Neuronal stem cell (in vitro differentiated cells): ENCODE measurements at places on chromosomes 16 and 17.
A peak's percentile ranks its signal among the peaks of the same experiment; 100 is the strongest.

DNA sequence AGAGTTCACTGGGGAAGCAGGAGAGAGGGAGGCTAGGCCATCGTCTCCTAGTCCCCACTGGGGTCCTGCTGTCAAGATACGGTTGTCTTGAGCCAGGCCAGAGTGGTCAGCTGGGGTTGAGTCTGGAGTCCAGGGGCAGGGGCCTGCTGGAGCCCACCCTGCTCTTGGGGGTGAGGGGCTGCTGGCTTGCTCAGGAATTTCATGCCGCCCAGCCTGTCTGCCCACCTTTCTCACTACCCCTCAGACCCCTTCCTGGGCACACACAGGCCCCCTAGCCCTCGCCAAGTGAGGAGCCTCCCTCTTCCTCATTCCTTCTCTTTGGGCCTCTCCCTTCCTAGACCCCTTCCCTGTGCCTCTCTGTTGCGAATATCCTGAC is 1.3 kb downstream of the TRAF7 start:
- no peak for DNase-seq

GRCh38 chr17:39716879-39717536 is 13.3 kb downstream of the MIEN1 start:
- no peak for DNase-seq

GRCh38 chr17:77832180-77832560 is 126.3 kb upstream of the TNRC6C start:
- DNase-seq = no peak

DNA sequence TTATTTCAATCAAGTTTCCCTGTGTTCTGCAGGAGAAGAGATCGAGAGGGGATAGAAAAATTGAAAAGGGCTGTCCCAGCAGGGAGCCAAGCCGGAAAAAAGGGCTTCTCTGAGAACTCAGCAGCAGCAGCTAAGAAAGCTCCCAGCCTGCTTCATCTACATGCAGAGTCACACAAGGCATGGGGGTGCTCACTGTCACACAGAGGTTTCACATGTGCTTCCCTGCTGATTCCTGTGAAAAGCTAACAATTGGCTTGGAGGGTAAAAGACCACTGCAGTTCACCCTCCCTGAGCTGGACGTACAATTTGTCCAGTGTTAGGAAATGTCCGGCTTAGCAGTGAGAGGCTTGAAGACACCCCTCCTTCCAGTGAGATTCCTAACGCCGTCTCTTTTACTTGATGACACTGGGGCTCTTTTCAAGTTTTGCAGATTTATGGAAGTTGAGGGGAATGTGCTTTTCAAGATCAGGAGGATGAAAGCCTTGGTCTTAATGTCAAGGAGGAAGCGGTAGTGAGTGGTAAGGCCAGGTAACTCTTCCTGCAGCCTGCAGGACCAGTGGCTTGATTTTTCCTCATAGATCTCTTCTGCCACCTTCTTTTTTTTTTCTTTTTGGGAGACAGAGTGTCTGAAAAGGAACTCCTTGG is 85.6 kb downstream of the WNT3 start:
- DNase-seq = peak; percentile 89

DNA sequence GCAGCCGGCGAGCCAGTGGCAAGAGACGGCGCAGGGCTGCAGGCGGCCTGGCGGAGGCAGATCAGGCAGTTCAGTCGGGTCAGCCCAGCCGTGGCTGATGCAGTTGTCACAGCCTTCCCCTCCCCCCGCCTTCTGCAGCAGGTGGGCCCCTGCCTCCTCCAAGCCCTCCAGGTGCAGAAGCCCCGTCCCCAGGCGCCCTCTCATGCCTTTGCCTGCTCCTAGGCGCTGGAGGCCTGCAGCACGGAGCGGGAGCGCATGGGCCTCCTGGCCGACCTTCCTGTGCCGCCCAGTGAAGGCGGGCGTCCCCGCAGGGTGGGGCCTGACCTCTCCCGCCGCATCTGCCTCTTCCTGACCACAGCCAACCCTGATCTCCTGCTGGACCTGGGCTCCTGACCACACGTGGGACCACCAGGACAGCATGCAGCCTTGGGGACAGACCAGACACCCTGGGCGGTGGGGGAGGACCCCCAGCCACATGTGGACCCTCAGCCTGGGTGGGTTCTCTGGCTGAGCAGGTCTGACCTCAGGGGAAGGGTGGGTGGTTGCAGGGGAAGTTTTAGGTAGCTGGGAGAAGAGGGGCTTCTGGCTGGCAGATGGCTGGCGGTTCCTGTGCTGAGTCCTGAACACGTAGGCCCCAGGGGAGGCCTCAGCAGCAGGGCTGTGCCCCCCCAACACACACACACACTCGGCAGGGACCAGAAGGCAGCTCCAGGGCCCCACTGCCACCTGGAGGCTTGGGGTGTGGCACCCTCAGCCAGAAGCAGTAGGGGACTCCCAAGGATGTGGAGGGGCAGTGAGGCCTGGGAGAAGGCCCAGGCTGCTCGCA is 3.1 kb upstream of the MRPS34 start:
- DNase-seq = no peak

DNA sequence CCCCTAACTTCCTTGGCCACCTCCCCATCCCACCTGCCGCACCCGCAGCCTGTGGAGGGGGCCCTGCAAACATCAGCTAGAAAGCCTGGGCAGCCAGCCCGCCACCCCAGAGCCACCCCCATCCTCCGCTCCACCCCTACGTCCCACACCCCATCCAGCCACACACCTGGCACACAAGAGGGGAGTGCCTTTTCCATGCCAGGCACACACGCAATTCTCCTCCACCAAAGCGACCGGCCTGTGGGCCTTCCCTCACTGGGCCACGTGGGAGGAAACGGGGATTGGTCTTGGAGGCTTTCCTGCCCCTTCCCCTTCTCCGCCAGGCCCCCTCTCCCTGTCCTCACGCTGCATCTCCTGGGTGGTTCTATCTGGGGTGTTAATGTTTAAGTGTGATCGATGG is 48.7 kb upstream of the TNRC6C start:
- DNase-seq = no peak

DNA sequence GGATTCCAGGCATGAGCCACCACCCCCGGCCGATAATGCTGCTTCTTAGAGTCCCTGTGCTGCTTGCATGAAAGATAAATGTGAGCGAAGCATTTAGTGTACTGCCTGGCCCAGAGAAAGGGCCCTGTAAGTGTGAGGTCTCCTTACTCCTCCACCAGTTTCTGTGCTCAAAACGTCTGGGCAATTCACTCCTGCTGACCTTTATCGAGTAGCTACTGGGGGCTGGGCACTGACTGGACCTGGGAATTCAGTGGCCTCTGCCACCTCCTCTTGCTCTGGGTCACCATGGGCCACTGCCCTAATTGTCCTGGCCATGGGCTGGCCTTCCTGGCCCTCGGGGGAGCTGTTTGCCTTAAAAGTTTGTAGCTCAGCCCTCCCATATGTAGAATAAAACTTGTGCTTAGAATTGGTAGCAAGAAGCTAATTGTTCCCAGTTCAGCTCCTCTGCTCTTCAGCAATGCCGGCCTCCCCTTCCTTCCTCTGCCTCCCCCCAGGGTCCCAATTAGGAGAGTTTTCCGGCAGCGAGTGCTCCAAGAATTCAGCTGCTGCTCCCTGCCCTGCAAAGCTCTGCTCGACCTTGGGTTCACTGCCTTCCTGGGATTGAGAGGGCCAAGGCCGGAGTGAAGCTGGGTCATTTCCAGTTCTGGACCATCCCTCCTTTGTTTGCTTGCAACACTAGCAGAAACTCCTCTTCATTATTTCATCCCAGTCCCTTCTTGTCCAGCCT is 98.9 kb upstream of the CDC42EP4 start:
- DNase-seq = peak; percentile 59

DNA sequence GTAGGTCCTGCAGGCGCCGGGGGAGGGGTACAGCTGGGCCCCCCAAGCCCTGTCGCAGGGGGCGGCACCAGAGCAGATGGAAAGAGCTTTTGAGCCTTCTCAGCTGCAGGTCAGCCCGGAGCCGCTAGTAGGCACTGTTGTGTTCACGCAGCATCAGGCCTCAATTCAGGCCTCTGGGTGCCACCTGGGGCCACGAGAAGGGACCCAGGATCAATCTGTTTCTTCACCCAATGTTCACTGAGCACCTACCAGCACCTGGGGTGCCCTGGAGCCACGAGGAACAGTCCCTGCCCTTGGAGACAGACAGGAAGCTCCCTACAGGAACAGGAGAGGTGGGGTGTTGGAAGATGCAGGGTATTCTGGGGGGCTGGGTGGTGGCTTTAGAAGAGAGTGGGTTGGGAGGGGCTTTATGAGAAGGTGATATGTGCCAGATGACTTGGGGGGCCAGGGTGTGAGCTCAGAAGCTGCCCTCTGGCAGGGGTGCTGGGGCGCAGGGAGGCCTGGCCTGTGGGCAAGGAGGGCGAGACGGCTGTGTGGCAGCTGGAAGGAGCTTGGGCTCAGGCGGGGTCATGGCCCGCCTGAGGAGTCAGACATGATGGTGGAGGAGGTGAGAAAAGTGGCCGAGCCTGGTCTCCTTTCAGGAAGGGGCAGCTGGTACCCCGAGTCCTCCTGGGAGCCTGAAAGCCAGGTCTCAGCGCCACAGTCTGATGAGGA is 121.9 kb upstream of the GSE1 start:
- DNase-seq = no peak

DNA sequence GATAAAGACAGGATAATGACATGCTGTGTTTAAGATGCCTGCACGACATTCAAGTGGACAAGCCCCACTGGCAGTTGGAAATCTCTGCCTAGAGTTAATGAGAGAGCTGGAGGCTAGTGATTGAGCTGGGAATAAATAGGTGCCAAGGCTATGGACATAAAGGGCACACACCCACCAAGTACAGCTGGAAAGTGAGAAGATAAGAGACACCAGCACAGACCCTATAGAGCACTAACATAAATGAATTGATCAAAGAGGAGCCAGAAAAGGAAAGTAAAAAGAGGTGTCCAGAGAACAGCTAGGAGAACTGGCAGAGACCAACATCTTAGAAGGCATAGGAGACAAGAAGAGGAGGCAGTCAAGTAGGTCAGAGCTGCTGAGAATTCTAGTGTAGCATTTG is 101.2 kb downstream of the YPEL2 start:
- no peak for DNase-seq

GRCh38 chr16:1767116-1767994 is 4.0 kb downstream of the NME3 start:
- DNase-seq = no peak

- DNase-seq = no peak
Observed at GRCh38 chr17:56737421-56738161, 96.1 kb downstream of the C17orf67 start.

DNA sequence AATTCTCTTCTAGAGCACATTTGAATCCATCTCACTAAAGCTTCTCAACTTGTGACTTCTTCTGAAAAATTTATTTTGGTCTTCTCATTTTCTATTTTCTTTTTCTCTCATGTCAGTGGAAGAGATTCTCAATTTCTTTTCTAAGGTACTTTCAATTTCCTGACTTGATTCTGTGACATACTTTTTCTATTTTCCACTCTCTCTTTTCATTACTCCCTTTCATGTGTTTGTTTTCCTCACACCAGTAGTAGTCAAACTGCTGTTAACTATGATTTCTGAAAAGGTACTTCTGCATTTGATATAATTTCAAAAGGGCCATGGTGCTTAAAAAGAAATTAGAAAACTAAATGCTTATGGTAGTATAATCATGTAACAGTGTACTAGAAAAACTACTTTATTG is 41.9 kb downstream of the NFAT5 start:
- no peak for DNase-seq

DNA sequence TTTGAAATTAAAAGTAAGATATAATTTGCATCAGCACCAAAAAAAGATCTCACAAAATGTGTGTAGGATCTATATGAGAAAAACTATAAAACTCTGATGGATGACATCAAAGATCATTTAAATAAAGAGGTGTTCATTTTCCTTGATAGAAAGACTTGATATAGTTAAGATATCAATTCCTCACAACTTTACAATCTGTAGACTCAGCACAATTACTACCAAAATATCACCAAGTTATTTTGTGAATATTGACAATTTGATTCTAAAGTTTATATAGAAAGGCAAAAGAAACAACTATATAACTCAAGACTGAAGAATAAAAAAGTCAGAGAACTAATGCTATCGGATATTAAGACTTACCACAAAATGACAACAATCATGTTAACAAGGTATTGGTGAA is 638.9 kb downstream of the HS3ST4 start:
- DNase-seq = no peak

DNA sequence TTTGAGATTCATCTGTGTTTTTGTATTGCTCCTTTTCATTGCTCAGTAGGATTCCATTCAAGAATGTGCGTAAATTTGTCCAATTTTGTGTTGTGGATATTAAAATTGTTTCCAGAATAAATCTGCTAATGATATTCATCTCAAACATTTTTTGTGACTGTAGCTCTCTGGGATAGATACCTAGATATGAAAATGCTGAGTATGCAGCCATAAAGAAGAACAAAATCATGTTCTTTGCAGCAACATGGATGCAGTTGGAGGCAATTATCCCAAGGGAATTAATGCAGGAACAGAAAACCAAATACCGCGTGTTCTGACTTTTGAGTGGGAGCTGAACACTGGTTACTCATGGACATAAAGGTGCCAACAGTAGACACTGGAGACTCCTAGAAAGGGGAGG is 40.2 kb upstream of the ATF7IP2 start:
- no peak for DNase-seq

DNA sequence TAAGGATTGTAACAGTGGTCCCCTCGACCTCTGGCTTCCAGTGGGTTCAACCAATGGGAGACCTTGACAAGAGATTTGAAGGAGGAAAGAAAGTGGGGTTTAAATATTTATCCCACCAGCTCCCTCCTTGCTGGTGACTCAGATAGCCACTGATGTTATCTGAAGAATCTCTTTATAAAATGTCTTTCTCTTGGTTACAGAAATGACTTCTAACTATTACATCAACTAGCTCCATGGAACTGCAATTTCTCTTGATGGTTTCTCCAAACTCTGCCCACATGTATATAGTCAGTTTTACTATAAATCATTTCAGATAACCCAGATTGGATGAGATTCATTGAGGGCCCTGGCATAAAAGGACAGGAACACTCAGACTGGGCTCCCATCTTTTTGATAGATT is 920.2 kb upstream of the SOX9 start:
- no peak for DNase-seq

DNA sequence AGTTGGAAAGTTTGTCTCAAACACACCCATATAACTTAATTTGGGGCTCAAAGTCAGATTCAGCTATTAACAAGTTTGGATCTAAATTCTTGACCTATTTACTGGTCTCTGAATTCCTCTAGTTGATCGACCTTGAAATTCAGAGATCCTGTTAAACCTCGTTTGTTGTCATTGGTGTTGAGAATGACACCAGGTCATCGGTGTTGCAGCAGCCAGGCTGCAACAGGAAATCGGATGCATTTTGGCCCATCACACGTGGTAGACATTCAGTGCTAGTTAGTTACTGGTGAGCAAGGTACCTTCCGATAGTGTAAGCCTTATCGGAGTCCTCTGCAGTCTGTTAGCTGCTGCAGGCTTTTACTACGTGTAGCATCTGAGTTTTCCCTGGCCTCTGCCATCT is 82.3 kb downstream of the WWP2 start:
- no peak for DNase-seq
